ENCODE measurements at places on chromosomes 11 and 22.
A peak's percentile ranks its signal among the peaks of the same experiment; 100 is the strongest.

- DNase-seq, result no peak
Measured at GRCh38 chr11:74185285-74185684, 14.2 kb downstream of the PPME1 start.

GRCh38 chr22:40533712-40534378 lies 102.7 kb downstream of the MRTFA start:
- DNase-seq, result peak; percentile 37

GRCh38 chr22:42363892-42364291 lies 68.3 kb downstream of the NFAM1 start:
- no peak for DNase-seq

GRCh38 chr22:45683248-45683647 lies 11.6 kb downstream of the ATXN10 start:
- DNase-seq, result no peak

- no peak for DNase-seq
Measured at GRCh38 chr11:110124605-110125004, 31.4 kb downstream of the ZC3H12C start.

DNA sequence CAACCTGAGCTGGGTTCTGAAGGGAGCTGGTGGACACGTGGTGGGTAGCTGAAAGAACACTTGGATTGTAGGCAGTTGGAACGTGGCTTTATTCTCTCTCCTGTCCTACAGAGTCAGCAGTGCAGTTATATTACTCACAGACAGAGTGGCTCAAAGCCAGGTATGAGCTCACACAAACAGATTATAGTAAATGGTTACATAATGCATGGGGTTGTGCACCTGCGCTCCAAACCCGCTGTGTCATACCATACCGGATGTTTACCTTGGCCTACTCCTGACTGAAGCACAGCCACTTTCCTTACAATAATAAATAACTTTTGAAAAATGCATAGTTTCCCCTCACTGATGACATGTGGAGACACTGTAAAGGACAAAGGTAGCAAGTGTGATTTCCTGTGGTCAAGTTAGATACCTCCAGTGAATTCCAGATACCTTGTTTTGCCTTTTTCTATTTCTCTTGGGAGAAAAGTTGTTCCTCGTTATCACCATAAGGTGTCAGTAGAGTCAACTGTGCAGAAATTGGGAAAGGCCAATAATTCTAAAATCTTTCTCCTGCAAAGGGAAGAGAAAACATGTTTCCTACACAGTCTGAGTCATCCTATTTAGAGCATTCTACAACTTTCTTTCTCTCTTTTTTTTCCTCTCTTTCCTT lies 13.5 kb downstream of the MS4A6A start:
- DNase-seq, result no peak

GRCh38 chr11:12121517-12121916 lies 11.1 kb downstream of the MICAL2 start:
- DNase-seq, result no peak

- DNase-seq, result no peak
Measured at GRCh38 chr22:47012589-47013370, 250.3 kb downstream of the TBC1D22A start.

GRCh38 chr11:124674571-124674970 lies 867 bp downstream of the SPA17 start:
- no peak for DNase-seq

DNA sequence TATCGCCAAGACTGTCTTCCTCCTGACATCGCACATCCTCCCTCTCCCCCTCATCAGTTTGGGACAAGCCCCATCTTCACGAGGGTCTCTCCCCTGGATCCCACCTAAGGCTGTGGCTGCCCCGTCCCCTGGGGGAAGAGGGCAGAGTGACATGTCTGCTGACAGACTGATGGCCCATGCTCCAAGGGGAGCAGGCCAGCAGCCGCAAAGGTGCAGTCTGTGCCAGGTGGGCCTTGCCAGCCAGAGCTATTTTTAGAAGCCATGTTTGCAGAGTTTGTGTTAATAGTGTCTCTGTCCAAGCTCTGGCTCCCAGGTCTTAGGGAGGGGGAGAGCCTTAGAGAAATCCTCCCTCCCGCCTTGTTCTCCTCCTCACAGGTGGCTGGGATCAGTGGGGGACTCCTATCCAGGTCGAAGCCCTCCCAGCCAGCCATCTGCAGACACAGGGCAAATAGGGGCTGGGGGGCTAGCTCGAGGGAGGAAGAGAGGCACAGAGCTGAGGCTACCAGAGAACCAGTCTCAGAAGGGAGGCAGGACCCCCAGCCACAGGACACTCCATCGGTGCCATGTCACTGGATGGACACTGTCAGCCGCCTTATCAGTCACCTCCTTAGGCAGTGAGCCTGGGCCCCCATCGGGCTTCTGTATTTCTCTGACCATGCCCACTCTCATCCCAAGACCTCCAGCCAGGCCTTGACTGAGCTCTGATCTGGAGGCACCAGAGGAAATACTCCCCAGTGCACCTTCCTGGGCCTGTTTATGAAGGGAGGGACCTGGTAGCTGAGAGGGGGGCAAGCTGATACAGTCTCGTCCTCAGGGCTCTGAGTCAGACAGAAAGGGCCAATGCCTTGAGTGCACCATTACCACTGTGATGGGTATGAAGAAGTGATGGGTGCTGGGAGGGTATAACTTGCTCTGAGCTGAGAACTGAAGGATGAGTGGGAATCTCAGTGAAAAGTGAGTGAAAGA lies 49.3 kb downstream of the CHRDL2 start:
- DNase-seq, result no peak

- DNase-seq, result no peak
Measured at GRCh38 chr11:126280595-126280994, 2.3 kb upstream of the TIRAP start.

DNA sequence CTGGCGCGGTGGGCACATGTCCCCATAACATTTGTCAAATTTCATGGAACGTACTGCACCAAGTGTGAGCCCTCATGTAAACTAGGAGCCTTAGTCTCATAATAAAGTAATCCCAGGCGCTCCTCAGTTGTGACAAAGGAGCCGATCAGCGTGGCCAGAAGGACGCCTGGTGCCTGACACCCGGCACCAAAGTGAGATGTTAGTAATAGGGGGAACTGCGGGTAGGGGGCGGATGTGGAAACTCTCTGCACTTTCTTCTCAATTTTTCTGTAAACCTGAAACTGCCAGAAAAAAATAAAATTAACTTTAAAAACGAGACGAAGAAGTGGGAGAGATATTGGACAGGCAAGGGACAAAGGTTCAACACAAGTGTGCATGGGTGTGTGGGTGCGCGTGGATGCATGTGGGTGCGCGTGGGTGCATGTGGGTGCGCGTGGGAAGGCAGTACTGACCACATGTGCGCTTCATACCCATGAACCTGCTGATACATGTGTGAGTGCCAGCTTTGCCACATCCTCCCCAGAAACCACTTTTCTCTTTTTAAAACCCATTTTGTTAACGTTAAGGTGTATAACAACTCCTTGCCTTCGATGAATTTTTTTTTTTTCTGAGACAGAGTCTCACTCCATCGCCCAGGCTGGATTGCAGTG lies 55.4 kb upstream of the LINC01488 start:
- DNase-seq, result no peak

- DNase-seq, result no peak
Measured at GRCh38 chr11:126410649-126411048, 55.2 kb downstream of the ST3GAL4 start.

DNA sequence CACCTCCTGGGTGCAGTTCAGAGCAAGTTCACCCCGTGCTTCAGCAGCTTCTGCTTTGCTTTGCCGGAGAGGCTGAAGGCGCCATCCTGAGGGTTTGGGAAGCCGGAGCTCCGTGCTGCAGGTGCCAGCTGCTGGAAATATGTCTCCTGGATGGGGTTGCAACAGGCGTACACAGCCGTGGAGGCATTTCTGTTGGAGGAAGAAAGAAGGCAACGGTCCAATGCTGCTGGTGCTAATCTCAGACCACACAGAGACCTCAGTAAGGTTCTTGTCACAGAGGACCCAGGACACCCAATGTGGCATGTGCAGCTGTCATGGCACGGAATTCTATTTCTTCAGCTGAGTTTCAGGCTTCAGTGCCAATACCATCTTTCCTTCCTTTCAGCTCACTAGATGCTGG lies 24.2 kb downstream of the ASPHD2 start:
- DNase-seq, result no peak

DNA sequence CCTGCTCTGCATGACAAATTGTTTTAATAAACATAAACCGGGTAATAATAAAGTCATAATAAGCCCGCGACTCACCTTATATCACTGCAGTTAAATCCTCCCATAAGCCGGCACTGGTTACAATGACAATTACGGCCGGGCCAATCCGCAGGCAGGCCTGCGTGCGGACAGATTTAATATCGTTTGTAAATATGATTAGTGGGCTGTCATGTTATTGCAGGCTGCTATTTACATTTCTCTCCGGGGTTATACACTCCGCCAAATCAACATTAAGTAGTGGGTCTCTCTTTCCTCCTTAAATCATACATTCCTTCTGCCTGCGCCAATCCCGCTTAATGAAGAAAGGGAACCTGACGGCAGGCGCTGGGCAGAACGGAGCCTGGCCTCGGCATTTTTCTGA lies 51.8 kb upstream of the LMO1 start:
- DNase-seq, result no peak

DNA sequence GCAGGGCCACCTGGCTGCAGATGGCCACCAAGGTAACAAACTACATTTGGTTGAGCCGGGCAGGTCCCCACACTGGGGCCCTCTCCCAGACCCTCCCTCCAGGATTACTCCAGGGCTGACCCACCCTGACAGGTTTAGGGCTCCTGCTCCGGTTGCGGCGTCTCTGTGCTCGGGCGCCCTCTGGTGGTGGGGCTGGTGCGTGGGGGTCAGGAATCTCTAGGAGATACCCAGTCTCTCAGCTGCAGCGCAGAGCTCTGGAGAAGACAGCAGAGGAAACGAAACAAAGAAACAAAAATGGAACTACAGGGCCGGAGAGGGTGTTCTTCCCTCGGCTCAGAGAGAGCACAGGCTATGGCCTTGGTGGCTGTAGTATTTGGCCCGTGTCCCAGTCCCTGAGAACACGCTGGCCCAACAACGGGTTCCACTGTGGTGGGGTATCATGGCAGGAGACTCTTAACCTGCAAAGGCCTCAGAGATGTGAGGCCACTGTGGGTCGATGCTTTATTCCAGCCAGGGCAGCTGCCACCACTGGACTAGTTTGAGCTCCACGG lies 2.4 kb downstream of the C11orf96 start:
- DNase-seq, result no peak

GRCh38 chr11:94558468-94558867 lies 8.7 kb upstream of the PIWIL4 start:
- DNase-seq, result no peak

GRCh38 chr11:88280673-88281316 lies 56.7 kb downstream of the CTSC start:
- DNase-seq, result no peak

DNA sequence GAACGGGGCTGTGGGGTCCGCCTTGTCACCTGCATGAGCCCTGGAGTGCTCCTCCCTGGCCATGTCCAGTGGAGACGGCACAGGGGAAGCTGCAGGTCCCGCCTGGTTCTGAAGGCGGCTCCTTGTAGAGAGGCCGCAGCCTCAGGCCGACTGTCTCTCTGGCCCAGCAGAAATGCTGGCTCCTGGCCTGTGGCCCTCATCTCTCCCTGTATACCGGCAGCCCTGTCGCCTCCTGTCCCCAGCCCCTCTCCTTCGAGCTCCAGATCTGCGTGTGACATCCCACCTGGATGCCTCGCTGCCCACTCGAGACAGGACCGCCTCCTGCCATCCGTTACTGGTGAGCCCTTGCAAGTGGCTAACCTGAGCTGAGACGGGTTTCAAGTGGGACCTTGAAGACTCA lies 73.6 kb downstream of the PHF21B start:
- DNase-seq, result no peak

DNA sequence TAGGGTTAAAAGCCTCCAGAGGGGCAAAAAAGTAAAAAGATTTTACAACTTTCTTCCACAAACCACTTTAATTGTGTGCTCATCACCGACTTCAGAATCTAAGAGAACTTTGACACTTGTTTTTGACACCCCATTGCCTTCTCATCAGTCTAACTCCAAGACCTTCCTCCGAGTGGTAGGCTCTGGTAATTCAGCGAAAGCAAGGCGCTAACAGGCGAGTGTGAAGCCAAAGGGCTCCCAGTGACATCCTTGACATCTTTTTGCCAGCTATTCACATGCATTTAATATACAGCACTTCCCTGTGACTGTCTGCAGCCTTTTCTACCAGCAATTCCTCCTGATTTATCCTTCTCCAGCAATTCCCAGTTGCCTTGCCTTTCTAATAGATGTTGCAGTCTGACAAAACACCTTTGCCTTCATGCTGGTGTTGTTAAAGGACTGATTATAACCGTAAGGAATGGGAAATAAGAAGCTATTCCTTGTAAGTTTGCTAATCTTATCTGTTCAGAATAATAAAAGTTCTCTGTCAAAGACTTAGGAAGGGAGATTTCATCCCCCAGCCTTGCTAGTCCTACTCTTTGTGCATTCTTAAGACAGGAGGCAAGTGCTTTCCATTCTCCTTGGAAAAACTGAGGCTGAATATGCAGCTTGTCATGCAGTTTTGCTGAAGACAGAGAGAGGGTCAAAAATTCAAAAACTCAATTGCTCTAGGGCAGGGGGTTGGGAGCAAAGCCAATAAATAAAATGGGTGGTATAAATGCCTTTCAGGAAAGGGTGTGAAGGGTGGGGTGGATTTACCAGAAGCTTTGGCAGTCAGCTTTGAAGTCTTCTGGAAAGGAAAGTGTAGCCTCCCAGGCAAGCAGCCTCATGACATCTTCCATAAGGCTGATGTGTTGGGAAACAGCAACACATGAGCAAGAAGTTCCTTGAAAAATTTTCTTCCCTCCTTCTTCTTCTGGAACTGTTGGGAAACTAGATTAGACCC lies 39.1 kb downstream of the SNX19 start:
- no peak for DNase-seq

DNA sequence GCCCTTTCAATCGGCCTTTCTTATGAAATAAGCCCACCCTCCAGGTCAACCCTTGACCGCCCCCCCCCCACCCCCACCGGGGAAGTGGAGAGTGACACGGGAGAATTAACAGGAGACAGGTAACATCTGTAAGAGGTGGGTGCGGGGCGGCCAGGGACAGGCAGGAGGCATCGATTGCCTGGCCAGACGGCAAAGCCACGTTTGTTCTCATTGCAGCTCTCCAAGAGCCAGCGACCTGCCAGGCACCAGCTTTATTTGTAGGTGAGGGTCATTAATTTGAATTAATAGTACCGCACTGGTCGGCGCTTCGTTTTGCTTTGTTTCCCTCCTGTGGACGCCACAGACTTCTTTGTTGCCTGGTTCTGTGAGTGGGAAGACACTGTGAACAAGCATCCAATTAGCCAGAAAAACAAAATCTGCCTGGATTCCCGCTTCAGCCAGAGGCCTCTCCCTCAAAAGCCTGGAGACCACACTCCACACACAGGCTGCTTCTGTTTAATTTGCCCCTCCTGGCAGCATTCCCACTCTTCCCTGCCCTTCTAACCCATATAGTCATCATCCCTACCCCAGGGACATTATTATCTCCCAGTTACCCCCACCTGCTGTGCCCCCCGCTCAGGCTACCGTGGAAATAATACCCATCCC lies 104.5 kb upstream of the OPCML start:
- DNase-seq, result no peak

Measured in GM18507 (cell line).